ENCODE measurements at places on chromosomes 3 and 15.
A peak's percentile ranks its signal among the peaks of the same experiment; 100 is the strongest.

DNA sequence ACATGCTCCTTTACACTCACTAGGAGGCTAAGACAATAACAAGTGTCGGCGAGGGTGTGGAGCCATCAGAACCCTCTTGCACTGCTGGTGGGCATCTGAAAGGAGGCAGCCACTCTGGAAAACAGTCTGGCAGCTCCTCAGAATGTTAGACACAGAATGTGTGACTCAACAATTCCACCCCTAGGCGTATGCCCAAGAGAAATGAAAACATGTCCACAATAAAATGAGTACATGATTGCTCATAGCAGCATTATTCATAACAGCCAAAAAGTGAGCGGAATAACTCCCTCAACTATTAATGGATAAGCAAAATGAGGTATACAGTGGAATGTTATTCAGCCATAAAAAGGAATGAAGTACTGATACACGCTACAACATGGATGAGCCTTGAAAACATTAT is 57.8 kb downstream of the WNT7A start:
- no peak for DNase-seq

- no peak for DNase-seq
Measured at GRCh38 chr15:45857291-45857690, 222.5 kb downstream of the SQOR start.

GRCh38 chr3:148203297-148204010 is 494.2 kb upstream of the AGTR1 start:
- no peak for DNase-seq

GRCh38 chr3:139285691-139286090 is 58.1 kb upstream of the MRPS22 start:
- DNase-seq = no peak

DNA sequence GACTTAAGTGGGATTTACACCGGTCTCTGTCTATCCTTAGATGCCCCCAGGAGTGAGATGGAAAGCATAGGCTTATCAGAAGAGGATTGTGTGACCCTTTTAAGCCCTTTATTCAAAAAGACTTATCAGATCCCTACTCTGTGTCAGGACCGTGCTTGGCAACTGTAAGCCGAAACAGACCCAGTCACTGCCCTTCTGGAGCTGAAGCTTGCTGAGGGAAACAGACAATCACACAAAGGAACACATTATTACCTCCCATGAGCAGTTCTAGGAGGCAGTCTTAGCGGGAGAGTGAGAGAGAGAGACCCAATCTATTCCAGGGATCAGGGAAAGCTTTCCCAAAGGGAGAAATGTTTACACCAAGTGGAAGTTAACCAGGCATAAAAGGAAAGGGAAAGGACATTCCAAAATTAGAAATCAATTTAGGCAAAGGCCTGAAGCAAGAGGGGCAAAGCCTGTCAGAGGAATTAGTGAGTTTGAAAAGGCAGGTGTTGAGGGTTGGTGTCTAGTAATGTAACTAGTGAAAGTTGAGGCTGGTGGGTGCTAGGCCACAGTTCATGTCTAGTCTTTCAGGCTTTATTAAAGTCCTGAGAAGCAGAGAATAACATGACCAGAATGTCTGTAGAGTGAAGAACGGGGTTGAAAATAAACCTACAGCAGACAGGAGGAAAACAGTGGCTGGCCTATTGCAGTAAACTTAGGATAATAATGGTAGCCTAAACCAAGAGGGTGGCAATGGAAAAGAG is 86.7 kb downstream of the THBS1 start:
- no peak for DNase-seq

- peak; percentile 53 for DNase-seq
Measured at GRCh38 chr15:47331829-47332393, 385.4 kb upstream of the SEMA6D start.

DNA sequence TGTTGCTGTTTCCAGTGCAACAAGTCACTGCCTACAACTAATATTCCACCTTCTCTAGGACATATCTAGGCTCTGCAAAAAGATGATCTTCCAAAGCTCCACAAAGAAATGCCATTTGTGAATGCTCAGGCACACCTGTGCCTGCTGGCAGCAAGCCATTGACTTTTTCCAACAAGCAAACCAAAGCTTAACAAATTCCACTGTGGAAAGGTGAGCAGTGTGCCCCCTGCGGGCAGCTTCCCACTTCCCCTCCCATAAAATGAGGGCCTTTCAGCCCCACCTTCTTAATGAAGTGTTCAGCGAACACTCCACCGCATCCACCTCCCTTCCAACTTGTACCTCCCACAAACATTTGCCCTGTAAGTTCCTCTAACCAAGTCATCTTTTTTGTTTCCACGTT is 157.5 kb upstream of the SLC24A5 start:
- DNase-seq = no peak

DNA sequence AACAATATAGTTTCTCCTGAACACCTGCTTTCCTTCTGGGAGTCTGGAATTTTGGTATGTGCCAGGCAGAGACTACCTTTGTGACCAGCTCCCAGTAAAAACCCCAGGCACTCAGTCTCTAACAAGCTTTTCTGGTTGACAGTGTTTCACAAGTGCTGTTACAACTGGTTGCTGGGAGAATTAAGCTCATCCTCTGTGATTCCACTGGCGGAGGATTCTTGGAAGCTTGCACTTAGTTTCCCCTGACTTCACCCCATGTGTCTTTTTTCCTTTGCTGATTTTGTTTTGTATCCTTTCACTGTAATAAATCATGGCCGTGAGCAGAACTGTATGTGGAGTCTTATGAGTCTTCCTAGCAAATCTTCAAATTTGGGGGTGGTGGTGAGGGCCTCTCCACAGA is 5.7 kb upstream of the TAGLN3 start:
- no peak for DNase-seq

DNA sequence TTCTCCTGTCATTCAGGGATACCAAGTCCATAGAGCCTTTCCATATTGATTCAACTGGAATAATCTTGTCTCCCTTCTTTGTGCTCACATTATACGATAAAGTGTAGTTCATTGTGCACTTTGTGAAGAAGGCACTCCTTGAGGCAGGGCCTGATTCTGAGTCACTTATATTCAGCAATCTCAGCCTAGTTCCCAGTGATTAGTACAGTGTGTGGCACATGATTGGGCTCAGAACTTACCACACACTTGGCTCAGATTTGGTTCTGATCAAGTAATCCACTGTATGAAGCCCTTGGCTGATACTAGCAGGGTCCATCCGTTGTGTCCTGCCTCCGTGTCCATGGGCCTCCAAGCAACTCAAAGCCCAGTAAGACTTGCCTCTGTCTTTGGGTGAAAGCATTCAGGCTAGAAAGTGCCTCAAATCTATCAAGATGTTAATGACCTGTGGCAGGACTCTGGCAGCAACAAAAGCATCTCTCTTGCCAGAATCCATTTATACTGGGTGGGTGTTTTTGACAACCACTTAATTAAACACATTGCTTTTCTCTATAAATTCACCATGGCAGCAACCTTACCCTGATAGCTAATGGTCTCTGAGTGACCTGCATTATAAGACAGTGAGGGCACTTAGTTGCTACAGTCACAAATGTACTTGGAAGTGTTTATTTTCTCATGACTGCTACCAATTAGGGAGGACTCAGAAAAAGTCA is 51.3 kb downstream of the TPRG1 start:
- DNase-seq = no peak

DNA sequence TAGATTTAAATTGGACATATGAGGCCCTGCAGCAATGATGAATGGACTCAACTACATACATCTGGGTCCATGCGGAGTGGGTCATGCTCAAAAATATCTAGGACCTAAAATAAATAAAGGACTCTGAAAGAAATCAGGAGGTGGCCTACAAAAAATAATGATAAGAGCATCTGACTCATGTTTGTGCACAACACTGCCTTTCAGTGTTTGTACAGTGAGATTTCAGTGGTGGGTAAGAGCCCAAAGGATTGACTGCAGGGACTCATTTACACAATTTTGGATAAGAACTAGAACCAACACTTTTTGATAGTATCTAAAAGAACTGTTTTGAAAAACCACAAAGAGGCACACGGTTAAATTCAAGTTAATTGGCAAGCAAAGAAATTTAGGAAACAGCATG is 285.5 kb downstream of the SLC9A9 start:
- no peak for DNase-seq

GRCh38 chr15:84022516-84022915 is 213.1 kb upstream of the GOLGA6L4 start:
- DNase-seq = no peak

GRCh38 chr3:168612671-168613070 is 516.9 kb upstream of the GOLIM4 start:
- no peak for DNase-seq

- peak; percentile 6 for DNase-seq
Measured at GRCh38 chr15:37981775-37982174, 47.3 kb downstream of the TMCO5A start.

DNA sequence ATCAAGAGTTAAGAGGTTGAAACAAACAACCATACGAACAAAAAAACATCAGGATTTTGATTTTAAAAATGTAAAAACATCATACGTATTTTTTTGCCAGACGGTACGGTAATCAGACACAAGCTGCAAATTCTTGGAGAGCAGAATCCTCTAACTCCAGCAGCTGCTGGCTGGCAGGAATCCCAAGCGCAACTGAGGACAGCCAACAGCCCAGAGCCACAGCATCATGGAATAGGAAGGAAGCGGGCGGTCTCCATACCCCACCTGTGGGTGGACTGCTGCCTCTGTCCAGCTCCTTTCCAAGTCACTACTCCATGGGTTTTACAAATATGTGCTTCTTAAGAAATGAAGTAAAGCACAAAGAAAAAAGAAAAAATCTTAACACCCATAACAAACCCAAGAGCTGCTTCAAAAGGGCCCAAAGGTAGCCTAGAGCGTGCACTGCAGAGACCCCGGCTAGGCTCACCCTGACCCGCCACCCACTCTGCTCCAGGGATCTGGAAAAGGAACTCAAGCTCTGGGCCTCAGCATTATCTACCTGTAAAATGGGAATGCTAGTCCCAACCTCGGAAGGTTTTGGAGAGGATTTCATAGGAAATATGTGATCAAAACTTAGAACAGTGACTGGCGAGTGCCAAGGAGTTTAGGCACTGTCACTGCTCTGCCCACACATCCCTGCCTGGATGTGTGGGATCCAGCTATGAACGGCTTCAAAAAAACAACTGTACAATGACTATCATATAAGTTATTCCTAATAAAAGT is 33.4 kb downstream of the ZXDC start:
- no peak for DNase-seq

GRCh38 chr15:71548401-71548807 is 261.9 kb upstream of the NR2E3 start:
- DNase-seq = no peak

DNA sequence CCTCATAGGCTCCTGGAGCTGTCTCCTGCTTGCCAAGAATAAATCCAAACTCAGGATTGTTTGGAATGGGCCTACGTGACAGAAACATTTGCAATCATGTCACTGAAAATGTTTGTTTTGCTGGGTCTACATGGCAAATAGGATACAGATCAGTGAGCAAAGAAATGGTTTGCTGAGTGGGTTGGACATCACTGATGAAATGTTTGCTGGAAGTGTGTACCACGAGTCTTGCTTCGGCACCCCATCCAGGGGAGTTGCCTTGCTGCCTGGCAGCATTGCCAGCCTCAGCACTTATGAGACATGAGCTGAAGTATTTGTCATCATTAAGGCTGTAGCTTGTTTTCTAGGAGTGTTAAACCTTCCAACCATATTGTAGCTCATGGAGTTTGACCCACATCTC is 213.3 kb upstream of the CFAP20DC start:
- no peak for DNase-seq

- DNase-seq = no peak
Measured at GRCh38 chr3:108099244-108099643, 8.4 kb upstream of the CD47 start.

DNA sequence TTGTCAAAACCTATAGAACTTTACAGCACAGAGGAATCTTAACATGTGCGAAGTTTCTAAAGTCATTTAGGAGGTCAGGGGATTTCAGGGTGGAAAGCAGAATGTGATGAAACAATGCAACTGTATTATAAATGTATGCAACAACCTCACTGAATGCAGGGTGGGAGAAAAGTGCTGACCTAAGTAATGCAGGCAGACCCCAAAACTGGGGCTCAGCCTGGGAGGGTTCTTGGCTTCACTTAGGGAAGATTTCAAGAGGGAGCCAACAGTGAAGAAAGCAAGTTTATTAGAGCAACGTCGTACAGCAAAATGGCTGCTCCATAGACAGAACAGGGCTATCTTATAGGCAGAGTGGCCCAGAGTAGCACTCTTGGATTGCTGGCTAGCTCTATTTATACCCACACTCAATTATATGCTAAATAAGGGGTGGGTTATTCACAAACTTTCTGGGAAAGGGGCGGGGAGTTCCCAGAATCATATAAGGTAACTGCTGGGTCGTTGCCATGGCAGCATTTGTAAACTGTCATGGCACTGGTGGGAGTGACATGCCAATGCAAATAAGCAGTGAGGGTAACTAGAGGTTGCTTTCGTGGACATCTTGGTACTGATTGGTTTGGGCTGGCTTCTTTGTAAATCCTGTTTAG is 14.2 kb upstream of the CAND2 start:
- no peak for DNase-seq

- DNase-seq = no peak
Measured at GRCh38 chr3:119619094-119619493, 21.4 kb downstream of the PLA1A start.

GRCh38 chr15:99433757-99434450 is 131.9 kb upstream of the MEF2A start:
- DNase-seq = no peak

GRCh38 chr3:16257309-16257708 is 7.4 kb downstream of the DPH3 start:
- no peak for DNase-seq

GRCh38 chr3:195110647-195111318 is 160.2 kb downstream of the XXYLT1 start:
- no peak for DNase-seq

DNA sequence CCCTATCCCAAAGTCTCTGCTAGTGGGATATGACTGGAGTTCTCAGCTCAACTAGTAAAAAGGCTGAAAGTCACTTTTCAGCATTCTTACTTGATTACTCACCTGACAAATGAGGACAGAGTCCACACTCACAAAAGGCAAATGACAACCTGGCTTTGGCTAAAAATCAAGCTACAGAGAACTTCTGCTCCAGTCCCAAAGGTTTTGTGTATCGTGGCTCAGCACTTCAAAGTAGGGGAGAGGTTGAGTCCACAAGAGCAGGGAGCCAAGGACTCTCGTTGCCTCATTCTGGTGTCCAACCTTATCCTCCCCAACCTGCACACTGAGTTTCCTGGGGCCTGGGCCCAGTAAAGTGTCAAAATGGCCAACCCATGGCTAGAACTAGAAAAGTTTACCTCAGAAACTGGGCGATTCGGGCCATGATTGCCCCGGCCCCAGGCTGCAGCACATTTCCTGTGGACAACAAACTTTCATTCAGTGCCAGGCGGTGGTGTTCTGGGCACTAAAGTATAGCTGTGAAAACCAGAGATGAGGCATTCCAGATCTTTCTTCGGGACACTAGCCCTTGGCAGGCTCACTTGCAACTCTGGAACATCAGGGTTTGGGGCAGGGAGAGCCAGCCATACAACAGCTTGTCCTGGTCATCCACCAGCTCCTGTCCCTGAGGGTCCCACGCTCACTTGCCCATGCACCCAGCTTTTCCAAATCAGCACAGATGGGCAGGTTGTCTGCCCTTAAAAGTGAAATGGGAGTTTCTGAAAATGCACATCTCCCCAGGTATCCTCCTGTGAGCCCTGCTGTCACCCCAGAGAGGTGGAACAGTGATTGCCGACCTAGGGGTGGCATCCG is 3.1 kb downstream of the ACAA1 start:
- DNase-seq = no peak

- no peak for DNase-seq
Measured at GRCh38 chr3:87359826-87360225, 83.4 kb upstream of the POU1F1 start.

GRCh38 chr3:194988495-194989165 is 282.3 kb downstream of the XXYLT1 start:
- no peak for DNase-seq

GRCh38 chr3:63961891-63962290 is 49.7 kb upstream of the SCAANT1 start:
- peak; percentile 5 for DNase-seq

GRCh38 chr3:55585856-55586255 is 98.8 kb upstream of the WNT5A start:
- DNase-seq = no peak
